ENCODE measurements at places on chromosomes 11 and 22. TPM values are rescaled to one million over a fixed set of nuclear protein-coding genes. Genes with fewer than 3 reads are reported as not detected.

Gene AGBL2
- not detected for polyA plus RNA-seq

Gene KRTAP5-11
- polyA plus RNA-seq: not detected

Gene MYO7A
- 1.1 TPM for polyA plus RNA-seq

Gene CKAP5
- 21.0 TPM for polyA plus RNA-seq

Gene VSTM5
- 0.01 TPM for polyA plus RNA-seq

Gene TRAF6
- 6.7 TPM for polyA plus RNA-seq

Gene TIRAP
- polyA plus RNA-seq: 4.1 TPM

Gene ADAMTS15
- polyA plus RNA-seq: 0.66 TPM

Gene BEST1
- 9.8 TPM for polyA plus RNA-seq

DNA sequence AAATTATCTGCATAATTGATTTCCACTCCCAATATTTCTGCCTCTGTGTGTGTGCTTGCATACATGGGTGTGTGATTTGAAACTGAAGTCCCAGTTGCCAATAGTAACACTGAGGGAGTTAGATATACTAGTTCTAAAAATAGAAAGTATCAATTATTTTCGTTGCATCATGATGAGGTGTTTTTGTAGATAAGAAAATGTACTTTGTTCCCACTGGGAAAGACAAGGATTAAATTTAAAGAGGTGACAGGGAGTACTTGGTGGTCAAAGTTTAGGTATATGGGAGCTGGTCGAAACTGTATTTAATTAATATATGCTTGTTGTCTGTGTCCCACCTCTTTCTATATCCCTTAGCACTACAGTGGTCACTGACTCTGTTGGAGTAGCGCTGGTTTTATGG lies 444.5 kb downstream of the NELL1 start:
- H3K27ac ChIP-seq: no peak overlapping the region
- H3K27me3 ChIP-seq: no peaks in the 10 kb centered on the region
- H3K4me1 ChIP-seq: no peaks in the 10 kb centered on the region
- no peak overlapping the region for H3K4me3 ChIP-seq

DNA sequence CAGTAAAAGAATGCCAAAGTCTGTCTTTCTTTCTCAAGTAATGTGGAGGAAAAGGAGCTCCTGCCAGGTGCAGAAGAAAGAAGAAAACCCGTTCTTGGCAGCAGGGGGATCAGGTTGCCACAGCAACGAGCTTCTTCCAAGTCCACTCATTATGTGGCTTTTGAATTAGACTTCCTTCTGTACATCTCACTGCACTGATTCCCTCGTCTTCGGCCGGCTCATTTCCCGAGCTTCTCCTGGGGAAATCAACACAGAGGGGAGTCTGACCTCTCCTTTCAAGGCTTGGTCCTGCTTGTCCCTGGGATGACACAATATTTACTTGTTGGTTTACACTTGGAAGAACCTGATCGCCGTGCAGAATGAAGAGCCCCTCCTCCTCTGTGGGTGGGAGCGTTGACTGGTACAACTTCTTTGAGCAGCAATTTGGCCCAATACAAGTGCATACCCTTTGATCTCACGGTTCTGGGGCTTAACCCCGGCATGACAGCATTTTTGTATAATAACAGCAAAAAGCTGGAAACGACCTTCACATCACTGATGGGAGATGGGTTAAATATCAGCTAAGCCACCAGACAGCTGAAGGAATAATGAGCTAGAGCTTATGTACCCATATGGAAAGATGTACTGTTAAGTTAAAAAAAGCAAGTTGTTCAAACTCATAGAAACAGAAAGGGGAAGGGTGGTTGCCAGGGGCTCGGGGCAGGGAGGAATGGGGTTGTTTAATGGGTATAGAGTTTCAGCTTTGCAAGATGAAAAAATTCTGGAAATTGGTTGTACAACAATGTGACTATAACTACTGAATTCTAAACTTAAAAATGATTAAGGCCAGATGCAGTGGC lies 35.4 kb downstream of the MCHR1 start:
- H3K27me3 ChIP-seq: no peaks in the 10 kb centered on the region
- no peaks in the 10 kb centered on the region for H3K4me1 ChIP-seq
- no peaks in the 10 kb centered on the region for H3K36me3 ChIP-seq
- H3K27ac ChIP-seq: no peak overlapping the region
- no peak for DNase-seq
- no peak overlapping the region for H3K4me3 ChIP-seq

- H3K4me3 ChIP-seq: no peak overlapping the region
- H3K36me3 ChIP-seq: peaks cover 96% of the 10 kb centered on the region
- DNase-seq: no peak
- no peaks in the 10 kb centered on the region for H3K27me3 ChIP-seq
- no peak overlapping the region for H3K27ac ChIP-seq
Observed at GRCh38 chr11:72231396-72232259, 7.1 kb downstream of the INPPL1 start.

GRCh38 chr22:27937453-27937852 lies 18.4 kb upstream of the PITPNB start:
- no peaks in the 10 kb centered on the region for H3K36me3 ChIP-seq
- H3K4me3 ChIP-seq: no peak overlapping the region
- H3K27ac ChIP-seq: no peak overlapping the region
- no peak for DNase-seq
- H3K4me1 ChIP-seq: no peaks in the 10 kb centered on the region

- H3K27ac ChIP-seq: no peak overlapping the region
- no peaks in the 10 kb centered on the region for H3K4me1 ChIP-seq
- no peaks in the 10 kb centered on the region for H3K36me3 ChIP-seq
- H3K27me3 ChIP-seq: no peaks in the 10 kb centered on the region
- no peak overlapping the region for H3K4me3 ChIP-seq
Observed at GRCh38 chr11:80860632-80861031, 1419.8 kb upstream of the TENM4 start.

DNA sequence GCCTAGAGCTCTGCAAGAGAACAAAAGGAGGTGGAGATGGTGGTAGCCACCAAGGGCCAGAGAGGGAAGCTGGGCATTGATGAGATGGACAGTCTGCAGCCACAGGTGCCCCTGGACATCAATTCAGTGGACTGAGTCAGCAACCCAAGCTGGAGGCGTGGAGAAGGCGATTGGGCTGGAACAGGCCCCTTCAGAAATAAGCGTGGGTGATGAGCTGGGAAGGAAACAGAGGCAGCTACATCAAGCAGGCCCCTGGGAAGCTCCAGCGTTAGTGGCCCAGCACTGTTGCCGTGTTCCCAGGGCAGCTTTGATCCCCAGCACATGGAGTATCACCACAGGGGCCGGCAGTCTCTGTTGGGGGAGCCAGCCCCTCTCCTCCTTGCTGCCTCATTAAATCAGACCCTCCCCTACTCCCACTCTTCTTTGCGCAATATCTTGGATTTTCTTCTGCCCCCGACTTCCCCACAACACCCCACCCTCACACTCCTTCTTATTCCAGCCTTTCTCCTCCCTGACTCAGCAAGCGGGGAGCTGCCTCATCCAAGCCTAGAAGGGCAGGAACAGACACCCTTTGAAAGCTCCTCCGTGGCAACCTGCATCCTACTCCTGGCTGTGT lies 31.7 kb upstream of the OAF start:
- DNase-seq: no peak
- H3K4me3 ChIP-seq: no peak overlapping the region
- H3K36me3 ChIP-seq: no peaks in the 10 kb centered on the region
- no peaks in the 10 kb centered on the region for H3K27me3 ChIP-seq
- H3K27ac ChIP-seq: peak overlapping the region; percentile 18
- no peaks in the 10 kb centered on the region for H3K4me1 ChIP-seq

DNA sequence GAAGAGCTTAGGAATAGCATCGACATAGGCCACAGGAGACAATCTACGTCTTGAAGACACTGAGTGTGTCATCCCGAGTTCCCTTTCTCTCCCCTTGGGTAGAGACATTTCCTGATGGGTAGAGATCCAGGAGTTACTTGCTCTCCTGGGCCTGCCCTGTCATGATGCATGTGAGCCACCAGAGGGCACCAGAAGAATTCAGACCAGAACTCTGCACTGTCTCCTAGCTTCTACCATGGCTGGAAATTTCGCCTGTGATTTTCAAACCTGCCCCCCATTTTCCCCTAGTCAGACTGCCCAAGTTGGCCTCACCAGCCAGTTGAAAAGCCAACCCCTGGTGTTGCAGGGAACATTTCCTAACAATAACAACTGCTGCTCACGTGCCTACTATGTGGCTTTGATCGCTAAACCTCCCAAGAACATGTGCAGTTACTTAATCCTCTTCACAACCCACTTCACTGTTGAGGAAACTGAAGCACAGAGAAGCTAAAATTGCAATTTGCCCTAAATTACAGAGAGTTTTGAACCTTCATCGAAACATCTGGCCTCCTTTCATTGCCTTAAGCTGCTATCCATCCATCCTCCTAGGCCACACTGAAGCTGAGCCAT lies 47.2 kb downstream of the C11orf58 start:
- peak; percentile 59 for DNase-seq
- peaks cover 8% of the 10 kb centered on the region for H3K4me1 ChIP-seq
- no peak overlapping the region for H3K27ac ChIP-seq
- H3K27me3 ChIP-seq: no peaks in the 10 kb centered on the region
- no peaks in the 10 kb centered on the region for H3K36me3 ChIP-seq
- no peak overlapping the region for H3K4me3 ChIP-seq

DNA sequence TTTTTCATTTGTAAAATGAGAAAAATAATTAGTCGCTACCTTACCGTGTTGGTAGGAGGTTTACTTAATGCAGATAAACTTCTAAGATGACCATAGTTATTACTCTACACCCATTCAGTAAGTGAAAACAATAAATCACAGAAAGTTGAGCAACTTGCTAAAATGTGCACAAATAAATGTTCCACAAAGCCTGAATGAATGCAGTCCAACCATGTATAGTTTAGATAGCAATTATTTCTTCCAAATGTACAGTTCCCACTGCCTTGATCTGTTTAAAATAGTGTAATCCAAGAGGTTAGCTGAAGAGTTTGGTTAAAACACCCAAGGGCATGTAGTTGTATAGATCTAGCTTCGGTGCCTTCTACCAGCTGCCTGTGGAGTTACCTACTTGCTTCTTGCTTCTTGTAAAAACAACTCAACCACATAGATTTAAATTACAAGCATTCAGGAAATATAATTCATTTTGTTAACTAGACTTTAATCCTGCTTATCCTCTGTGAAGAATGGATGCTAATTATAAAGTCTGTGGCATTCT lies 106.3 kb upstream of the CARD18 start:
- H3K27me3 ChIP-seq: no peaks in the 10 kb centered on the region
- H3K36me3 ChIP-seq: no peaks in the 10 kb centered on the region
- H3K4me3 ChIP-seq: no peak overlapping the region
- DNase-seq: no peak

- H3K36me3 ChIP-seq: peaks cover 50% of the 10 kb centered on the region
- H3K4me1 ChIP-seq: no peaks in the 10 kb centered on the region
- no peak for DNase-seq
Observed at GRCh38 chr11:62137276-62137861, 13.6 kb downstream of the INCENP start.

GRCh38 chr11:19561011-19561410 lies 151.6 kb upstream of the NAV2 start:
- H3K27me3 ChIP-seq: no peaks in the 10 kb centered on the region
- H3K4me3 ChIP-seq: no peak overlapping the region
- H3K27ac ChIP-seq: no peak overlapping the region
- DNase-seq: no peak
- no peaks in the 10 kb centered on the region for H3K36me3 ChIP-seq

Data from psoas muscle (tissue), 8 donors.